ENCODE measurements at places on chromosomes 4 and X. TPM values are rescaled to one million over a fixed set of nuclear protein-coding genes. Genes with fewer than 3 reads are reported as not detected.

OTOP1 gene
- not detected for total RNA-seq

PPAT gene
- 53.1 TPM for total RNA-seq

BEND4 gene
- total RNA-seq: 11.6 TPM

FAM9C gene
- not detected for total RNA-seq

NUP62CL gene
- 8.5 TPM for total RNA-seq

MRPL1 gene
- 46.4 TPM for total RNA-seq

PABPC4L gene
- total RNA-seq: 6.4 TPM

ARR3 gene
- total RNA-seq: not detected

CLIC2 gene
- total RNA-seq: not detected

GCNA gene
- total RNA-seq: 2.2 TPM
